ENCODE measurements at places on chromosomes 13 and 19.

DNA sequence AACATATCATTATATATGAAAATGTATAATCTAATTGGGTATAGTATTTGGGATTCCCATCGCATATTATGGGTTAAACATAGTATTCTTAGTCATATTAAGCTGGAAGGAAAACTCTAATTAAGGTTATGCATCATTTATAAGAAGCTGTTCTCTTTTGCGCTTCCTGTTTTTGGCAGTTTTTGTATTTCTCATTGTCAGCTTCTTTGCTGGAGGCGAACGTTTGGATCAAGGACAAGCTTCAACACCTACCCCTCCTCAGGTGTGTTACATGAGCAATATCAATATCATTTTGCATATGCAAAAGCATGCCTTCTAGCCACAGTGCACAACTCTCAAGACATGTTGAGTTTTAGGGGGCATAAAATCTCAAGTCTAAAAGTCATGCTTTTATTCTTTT is 439.8 kb downstream of the TDRD3 start:
- DNase-seq = no peak

DNA sequence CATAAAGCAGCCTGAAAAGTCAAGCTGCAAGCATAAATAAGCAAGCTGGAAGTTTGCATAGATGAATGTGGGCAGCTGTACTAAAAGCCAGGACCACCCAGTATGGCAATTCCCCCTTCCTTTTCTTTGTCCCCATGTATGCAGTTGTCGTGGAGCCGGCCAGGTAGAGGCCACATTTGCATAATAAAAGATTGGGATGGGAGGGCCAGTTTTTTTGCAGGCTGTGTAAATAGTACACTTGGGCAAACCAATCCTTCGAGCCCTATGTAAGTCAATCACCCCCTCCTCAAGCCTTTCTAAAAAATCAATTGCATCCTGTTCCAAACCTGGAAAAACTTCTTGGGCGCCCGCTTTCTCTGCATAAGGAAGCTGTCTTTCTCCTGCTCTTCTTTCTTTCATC is 13.1 kb upstream of the ZNF99 start:
- DNase-seq = no peak

DNA sequence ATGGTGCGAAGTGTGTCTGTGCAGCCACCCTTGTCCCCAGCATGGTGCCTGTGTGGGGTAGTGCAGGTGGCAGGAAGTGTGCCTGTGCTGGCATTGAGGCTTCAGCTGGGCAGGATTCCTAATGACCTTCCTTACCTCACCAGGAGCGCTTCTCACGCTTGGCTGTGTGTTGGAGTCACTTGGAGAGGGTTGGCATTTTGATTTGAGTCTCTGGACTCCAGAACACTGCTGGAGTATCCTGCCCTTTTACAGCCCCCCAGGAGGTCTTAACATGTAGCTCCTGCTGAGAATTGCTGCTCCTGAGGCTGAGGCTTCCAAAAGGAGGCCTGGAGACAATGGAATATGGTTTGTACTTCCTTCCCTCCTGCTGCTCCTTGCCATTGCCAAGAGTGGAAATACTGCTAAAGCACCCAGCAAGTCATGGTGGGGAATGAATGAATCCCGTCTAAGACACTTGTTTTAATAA is 87.1 kb downstream of the ARHGEF7 start:
- no peak for DNase-seq

DNA sequence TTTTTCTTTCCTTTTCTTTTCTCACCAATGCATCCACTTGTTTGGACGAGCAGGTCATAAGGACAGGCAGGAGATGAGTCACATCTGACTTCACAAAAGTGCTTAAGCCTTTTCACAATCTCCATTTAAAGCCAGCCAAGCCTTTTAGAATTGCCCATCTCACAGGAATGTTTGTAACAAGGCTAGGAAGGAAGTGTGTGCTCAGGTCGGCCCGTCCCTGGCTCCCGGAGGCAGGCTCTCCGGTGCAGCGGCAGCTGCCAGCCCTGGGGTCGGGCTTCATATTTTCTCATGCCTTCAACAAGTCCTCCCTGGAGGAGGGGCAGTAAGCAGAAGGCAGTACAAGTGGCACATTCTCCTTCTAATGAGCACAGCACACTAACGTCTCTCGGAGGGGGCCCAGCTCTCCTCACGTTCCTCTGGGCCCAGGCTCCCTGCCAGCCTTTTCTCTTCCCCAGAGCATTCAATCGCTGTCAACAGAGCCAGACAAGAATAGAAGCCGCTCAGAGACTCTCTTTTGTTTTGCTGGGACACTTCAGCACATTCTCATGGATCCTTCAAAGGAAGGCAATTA is 180.5 kb downstream of the COL4A1 start:
- DNase-seq = peak; percentile 87
